Activated CD4-positive, alpha-beta T cell treated with anti-CD3 and anti-CD28 coated beads for 4 hours (primary cell): ENCODE measurements at places on chromosomes 12 and 14.

GRCh38 chr12:89166525-89166934 is 185.8 kb downstream of the DUSP6 start:
- no peak for DNase-seq

DNA sequence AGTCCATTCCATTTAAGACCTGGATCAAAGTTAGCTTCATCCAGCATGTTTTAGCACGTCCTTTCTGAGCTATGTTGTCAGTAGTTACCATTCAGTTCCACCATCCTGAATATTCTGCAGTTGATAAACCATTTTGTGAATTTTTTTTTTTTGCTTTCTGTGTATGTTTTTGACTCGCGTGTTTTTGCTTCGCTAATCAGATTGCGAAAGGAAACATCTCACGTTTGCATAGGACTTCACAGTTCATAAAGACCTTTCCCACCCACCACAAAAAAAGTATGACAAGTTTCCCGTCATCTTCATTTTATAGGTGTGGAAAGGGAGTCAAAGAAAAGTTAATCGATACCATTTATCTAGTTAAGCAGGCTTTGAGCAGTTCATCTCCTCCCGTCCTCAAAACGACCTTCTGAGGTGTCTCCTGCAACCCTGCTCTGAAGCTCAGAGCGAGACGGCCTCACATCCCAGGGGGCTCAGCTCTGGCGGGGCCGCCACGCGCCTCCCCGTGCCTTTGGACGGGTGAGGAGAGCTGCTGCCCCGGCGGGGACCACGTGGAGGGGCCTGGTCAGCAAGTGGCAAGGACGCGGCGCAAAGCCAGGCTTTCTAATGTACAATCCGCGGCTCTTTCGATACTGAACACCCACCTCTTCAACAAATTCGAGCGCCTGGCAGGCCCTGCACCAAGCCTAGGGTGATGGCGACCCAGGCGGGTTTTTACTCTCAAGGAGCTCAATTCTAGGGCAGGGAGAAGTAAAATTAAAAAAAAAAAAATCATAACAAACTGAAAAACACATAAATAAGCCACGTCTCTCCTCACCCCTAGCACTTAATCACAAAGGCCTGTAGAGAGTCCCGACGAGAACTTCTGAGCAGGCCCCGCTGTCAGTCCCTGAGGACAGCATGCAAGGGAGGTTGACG is 988 bp upstream of the TMEM263 start:
- DNase-seq = no peak

GRCh38 chr12:115163710-115164109 is 479.7 kb upstream of the TBX3 start:
- no peak for DNase-seq

GRCh38 chr12:6788972-6789924 is at the start of gene CD4:
Gene CD4, plus strand, starts transcription at chr12:6789528. Its CDS starts 10,611 bp downstream, at chr12:6800139.
- DNase-seq = peak; percentile 63

DNA sequence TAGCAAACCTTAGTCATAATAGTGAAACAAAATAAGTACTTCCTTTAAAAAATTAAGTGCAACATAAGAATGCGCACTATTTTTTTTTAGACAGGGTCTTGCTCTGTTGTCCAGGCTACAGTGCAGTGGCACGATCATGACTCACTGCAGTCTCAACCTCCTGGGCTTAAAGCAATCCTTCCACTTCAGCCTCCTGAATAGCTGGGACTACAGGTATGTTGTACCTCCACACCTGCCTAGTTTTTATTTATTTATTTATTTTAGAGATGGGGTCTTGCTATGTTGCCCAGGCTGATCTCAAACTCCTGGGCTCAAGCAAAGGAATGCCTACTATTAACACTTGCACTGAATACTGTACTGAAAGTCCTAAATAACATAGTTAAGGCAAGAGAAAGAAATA is 93.8 kb downstream of the NUMB start:
- no peak for DNase-seq
